ENCODE measurements at places on chromosomes 4 and X.

- DNase-seq: no peak
Measured at GRCh38 chrX:15151267-15152186, 118.4 kb downstream of the ASB9 start.

DNA sequence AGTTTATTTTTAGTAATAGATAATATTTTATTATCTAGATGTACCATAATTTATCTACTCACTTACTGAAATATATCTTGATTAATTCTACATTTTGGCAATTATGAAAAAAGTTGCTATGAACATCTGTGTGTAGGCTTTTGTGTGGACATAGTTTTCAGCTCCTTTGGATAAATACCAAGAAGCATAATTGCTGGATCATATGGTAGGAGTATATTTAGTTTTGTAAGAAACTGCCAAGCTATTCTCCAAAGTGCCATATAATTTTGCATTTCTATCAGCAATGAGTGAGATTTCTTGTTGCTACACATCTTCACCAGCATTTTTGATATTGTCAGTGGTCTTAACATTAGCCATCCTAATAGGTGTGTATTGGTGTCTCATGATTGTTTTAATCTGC, 882.6 kb upstream of the GRIA3 start:
- DNase-seq: no peak

GRCh38 chr4:17968721-17969120, 52.8 kb downstream of the LCORL start:
- DNase-seq: no peak

DNA sequence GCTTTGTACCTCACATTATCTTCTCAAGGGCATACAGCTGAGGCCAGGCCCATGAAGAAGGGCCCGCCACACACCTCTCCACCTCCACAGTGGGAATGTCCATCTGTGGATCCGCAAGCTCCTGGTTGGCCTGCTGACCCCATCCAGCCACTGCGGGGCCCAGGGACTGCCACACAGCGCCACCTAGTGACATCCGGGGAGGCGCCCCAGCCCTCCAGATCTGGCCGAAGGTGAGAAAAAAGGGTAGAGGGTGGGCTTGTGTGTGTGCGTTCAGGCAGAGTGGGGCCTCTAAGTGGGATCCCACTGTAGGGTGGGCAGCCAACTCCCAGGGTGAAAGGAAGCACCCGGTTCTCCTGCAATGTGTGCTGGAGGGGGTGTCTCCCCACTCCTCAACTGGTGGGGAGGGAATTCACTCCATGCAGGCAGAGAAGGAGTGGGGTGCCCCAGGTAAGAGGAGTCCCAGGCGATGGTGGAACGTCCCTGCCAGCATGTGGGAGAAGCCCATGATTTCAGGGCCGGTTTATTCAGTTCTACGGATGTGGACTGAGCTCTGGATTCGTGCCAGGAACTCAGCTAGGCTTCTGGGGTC, 117.3 kb downstream of the ENPP6 start:
- no peak for DNase-seq

DNA sequence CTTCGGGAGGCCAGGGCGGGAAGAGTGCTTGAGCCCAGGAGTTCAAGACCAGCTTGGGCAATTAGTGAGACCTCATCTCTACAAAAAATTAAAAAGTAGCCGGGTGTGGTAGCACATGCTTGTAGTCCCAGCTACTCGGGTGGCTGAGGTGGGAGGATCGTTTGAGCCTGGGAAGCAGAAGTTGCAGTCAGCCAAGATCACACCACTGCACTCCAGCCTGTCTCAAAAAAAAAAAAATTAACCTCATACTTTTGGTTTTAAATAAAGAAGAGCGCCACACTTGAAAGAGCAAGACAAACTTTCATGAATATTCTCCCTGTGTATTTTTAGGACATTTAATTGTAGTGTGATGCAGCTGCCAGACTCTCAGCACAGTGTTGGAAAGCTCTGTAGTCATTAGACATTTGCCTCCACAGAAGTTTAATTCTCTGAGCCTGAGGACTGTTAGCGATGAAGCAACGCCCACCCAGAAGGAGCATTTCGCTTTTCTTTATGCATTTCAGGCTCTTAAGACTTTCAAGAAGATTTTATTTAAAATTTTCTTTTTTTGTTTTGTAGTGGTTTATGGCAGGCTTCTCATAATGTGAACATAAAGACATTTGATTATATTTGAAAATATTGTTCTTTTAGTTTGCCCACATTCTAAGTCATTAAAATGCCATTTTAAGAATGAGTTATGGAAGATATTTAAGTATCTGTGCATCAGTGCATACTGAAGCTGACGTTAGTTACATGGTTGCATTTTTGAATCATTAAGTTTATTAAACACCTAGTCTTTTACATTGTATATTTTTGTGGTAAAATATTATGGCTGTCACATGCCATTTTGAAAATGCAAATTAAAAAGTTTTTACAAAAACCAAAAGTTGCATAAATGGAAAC, 45.8 kb downstream of the DCLK2 start:
- no peak for DNase-seq

GRCh38 chrX:90040807-90041206, 119.1 kb downstream of the TGIF2LX start:
- DNase-seq: no peak

GRCh38 chr4:8765631-8766590, 105.7 kb downstream of the HMX1 start:
- DNase-seq: no peak

GRCh38 chr4:68498413-68499007, 51.2 kb downstream of the TMPRSS11E start:
- peak; percentile 36 for DNase-seq

Measured in stromal cell of bone marrow (primary cell).